ENCODE measurements at places on chromosomes 2 and 18.

- DNase-seq, result peak; percentile 50
These were observed 14.4 kb upstream of the BZW1 start for GRCh38 chr2:200797242-200797770.

DNA sequence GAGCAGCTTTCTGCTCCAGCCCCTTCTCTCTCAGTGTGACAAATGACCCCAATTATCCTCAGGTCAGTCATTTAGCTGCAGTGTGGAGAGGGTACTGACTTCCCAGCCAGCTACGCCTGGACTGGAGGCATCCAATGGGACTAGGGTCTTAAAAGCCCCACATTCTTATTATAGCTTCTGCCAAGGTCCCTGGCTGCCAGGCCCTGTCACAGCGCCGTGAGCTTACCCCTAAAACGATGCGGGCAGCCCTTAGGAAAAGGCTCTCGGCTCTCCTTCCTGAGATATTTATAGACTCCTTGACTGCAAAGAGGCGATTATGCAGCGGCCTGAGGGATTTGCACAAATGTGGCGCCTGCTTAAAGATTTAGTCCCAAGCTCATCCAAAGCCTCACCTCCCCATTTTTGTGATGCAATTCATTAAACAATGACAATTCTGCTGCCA, 69.2 kb upstream of the EDAR start:
- no peak for DNase-seq

DNA sequence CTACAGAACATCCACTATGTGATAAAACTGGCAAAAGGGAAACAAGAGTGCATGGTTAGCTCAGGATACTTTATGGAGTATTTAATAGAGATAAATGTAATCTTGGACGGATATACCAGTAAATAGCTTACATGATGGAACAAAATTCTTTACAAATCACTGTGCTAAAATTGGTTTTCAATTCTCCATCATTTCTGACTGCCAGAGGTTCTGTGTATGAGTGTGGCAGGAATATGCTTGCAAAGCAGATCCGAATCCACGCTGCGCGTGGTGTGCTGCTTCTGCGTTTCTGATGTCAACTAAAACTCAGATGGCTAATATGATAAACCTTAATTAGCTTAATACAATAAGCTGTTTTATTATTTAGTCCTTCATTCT, 2.1 kb downstream of the ZNF532 start:
- no peak for DNase-seq

DNA sequence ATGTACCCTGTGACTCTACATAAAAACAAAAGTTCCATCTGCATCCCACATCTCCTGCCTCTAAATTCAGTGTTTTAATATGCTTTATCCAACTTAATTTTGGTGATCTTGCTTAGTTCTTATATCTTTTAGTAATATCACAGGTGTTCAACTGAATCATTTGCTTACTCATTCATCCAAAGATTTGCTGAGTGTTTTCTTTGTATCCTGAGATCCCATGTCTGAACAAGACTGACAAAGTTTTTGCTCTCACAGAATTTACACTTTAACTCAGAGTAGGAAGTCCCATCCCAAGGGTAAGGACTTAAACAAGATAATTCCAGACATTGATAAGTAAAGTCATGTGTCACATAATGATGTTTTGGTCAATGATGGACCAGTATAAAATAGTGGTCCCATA, 87.0 kb downstream of the FSIP2 start:
- no peak for DNase-seq

- DNase-seq, result no peak
These were observed 442.6 kb upstream of the LRATD1 start for GRCh38 chr2:14189929-14190328.

Data from fibroblast of gingiva (primary cell).